ENCODE measurements at places on chromosomes 3 and 15.

DNA sequence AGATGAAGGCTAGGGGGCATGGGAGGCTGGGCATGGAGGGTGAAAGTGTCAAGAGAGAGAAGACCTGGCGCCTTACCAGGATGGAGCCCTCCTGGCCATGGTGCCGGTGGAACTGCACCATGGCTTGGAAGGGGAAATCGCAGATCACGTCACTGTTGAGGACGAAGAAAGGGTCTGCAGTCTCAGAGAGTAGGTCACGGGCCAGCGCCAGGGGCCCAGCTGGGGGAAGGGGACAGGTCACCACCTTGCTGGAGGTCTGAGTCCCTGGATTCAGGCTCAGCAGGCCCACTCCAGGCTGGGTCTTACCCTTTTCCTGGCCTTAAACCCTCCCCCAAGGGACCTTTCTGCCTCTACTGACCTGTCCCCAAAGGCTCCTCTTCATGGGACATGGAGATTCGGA lies 855 bp downstream of the GMPPB start:
- H3K4me1 ChIP-seq: peaks cover 20% of the 10 kb centered on the region
- no peak for DNase-seq
- peak overlapping the region; percentile 96 for H3K4me3 ChIP-seq
- H3K36me3 ChIP-seq: peaks cover 15% of the 10 kb centered on the region
- H3K27ac ChIP-seq: peak overlapping the region; percentile 98

GRCh38 chr3:4805662-4806061 lies 173.6 kb upstream of the BHLHE40 start:
- H3K36me3 ChIP-seq: no peaks in the 10 kb centered on the region
- H3K27ac ChIP-seq: no peak overlapping the region
- DNase-seq: no peak
- no peak overlapping the region for H3K4me3 ChIP-seq
- no peaks in the 10 kb centered on the region for H3K27me3 ChIP-seq

DNA sequence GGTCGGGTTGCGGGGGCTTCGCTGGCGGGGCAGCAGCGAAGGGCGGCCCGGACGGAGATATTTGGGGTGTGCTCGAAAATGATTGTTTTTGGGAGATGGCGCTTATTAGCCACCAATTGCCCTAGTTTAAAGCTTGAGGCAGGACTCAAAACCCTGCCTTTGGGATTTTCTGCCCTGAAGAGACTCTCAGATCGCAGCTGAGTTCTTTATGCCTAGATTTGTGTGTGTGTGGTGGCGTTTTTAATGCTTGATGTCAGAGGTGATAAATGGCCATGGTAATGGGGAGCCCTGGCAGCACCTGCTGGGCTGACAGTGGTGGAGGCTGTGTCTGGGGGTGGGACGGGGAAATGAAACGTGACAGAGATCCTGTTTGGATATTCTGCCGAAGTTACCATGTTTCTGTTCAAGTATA lies 604 bp downstream of the KCTD6 start:
- H3K36me3 ChIP-seq: no peaks in the 10 kb centered on the region
- peak overlapping the region; percentile 64 for H3K4me3 ChIP-seq
- peak overlapping the region; percentile 77 for H3K27ac ChIP-seq
- H3K27me3 ChIP-seq: no peaks in the 10 kb centered on the region

DNA sequence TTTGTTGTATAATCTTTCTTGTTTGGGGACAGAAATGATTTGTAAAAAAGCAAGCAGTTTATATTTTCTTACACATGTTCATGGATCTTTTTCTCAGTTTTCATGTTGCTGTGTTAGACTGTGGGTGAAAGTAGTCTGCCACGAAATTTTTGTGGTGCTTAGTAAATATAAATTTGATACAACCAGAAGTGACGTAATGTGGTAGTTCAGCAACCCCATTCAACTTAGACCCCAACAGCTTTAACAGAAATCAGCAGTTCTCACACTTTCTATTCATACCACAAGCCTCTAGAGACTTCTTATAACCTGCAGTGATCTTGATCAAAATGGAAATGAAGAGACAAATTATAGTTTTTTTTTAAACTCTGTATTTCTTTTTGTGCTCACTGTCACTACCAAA lies 120.2 kb upstream of the IGSF10 start:
- no peak overlapping the region for H3K27ac ChIP-seq
- DNase-seq: no peak
- no peaks in the 10 kb centered on the region for H3K27me3 ChIP-seq
- H3K4me1 ChIP-seq: no peaks in the 10 kb centered on the region
- H3K36me3 ChIP-seq: no peaks in the 10 kb centered on the region
- H3K4me3 ChIP-seq: no peak overlapping the region

GRCh38 chr3:133474817-133475216 lies 75.0 kb downstream of the BFSP2 start:
- H3K4me1 ChIP-seq: no peaks in the 10 kb centered on the region
- H3K36me3 ChIP-seq: no peaks in the 10 kb centered on the region
- H3K4me3 ChIP-seq: no peak overlapping the region
- no peak for DNase-seq
- H3K27ac ChIP-seq: no peak overlapping the region

GRCh38 chr15:87732976-87733375 lies 523.6 kb downstream of the NTRK3 start:
- no peak for DNase-seq
- no peaks in the 10 kb centered on the region for H3K4me1 ChIP-seq
- no peaks in the 10 kb centered on the region for H3K27me3 ChIP-seq
- H3K27ac ChIP-seq: no peak overlapping the region
- no peak overlapping the region for H3K4me3 ChIP-seq

- no peaks in the 10 kb centered on the region for H3K4me1 ChIP-seq
- H3K36me3 ChIP-seq: no peaks in the 10 kb centered on the region
- DNase-seq: no peak
These were observed 26.9 kb upstream of the ZMAT3 start for GRCh38 chr3:179098388-179099077.

- no peaks in the 10 kb centered on the region for H3K27me3 ChIP-seq
- peak; percentile 43 for DNase-seq
- no peak overlapping the region for H3K4me3 ChIP-seq
- peak overlapping the region; percentile 60 for H3K27ac ChIP-seq
- H3K4me1 ChIP-seq: peaks cover 2% of the 10 kb centered on the region
- H3K36me3 ChIP-seq: no peaks in the 10 kb centered on the region
These were observed 6.7 kb upstream of the P2RY1 start for GRCh38 chr3:152828075-152828840.

DNA sequence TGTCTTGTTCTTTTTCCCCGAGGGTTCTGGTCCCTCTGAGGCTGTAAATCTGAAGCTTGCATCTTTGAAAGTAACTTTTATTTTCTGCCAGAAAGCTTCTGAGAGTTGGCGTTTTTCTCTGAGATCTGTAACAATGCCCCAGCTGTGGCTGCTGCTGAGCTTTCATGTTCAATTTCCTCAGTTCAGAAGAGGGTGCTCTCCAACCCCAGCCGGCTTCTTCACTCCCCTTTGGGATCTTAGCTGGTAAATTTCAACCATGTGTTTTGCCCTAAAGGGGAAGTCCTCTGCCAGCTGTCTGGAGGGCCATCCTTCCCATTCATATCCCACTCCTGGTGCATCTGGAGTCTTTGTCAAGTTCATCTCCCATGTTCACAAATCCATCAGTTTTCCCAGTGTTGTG lies 18.3 kb upstream of the CFAP100 start:
- no peaks in the 10 kb centered on the region for H3K27me3 ChIP-seq
- no peak overlapping the region for H3K4me3 ChIP-seq
- no peak for DNase-seq

DNA sequence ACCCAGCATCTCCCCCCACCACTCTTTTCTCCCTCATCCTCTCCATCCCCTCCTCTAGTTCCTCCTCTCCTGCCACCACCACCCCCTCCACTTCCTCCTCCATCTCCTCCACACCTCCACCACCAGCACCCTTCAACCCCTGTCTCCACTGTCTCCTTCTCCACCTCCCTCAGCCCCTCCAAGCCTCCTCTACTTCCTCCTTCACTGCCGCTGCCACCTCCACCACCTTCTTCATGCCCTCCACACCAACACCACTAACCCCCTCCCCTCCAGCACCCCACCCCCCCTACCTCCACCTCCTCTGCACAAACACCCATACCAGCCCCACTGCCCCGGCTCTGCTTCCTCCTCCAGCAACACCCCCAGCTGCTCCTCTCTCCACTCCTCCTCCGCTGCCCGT lies 88.0 kb downstream of the HES1 start:
- no peak overlapping the region for H3K4me3 ChIP-seq
- no peaks in the 10 kb centered on the region for H3K4me1 ChIP-seq
- H3K27me3 ChIP-seq: no peaks in the 10 kb centered on the region
- no peak for DNase-seq

DNA sequence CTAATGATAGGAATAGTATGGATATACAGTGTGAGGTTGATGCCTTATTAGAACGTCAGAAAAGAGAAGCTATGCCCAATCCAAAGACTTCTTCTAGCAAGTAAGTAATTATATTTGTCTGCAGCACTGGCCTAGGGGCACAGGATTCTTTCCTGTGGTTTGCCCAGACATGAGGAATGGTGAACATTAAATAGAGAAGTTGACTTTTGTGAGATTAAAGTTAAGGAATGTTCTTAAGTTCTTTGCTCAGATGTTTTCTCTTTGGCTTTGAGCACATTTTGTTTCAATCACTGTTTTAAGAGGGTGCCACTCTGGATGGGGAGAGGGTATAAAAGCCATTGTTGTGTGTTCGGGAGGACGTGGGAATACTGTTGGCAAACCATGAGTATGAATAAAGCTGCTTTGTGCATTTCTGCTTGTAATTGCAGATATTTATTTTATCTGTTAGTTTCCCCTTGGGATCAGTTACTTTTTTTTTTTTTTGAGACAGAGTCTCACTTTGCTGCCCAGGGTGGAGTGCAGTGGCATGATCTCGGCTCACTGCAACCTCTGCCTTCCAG lies 8.3 kb downstream of the KIF23 start:
- no peak for DNase-seq
- H3K4me3 ChIP-seq: no peak overlapping the region
- no peaks in the 10 kb centered on the region for H3K27me3 ChIP-seq
- H3K36me3 ChIP-seq: no peaks in the 10 kb centered on the region
- H3K27ac ChIP-seq: no peak overlapping the region
- no peaks in the 10 kb centered on the region for H3K4me1 ChIP-seq

GRCh38 chr3:177833332-177833731 lies 636.0 kb upstream of the TBL1XR1 start:
- no peaks in the 10 kb centered on the region for H3K27me3 ChIP-seq
- H3K27ac ChIP-seq: no peak overlapping the region
- H3K4me1 ChIP-seq: no peaks in the 10 kb centered on the region
- no peaks in the 10 kb centered on the region for H3K36me3 ChIP-seq
- no peak for DNase-seq

- no peak overlapping the region for H3K4me3 ChIP-seq
- no peak for DNase-seq
- H3K27ac ChIP-seq: no peak overlapping the region
These were observed 21.9 kb downstream of the PRKCD start for GRCh38 chr3:53182764-53183355.

- no peaks in the 10 kb centered on the region for H3K4me1 ChIP-seq
- no peaks in the 10 kb centered on the region for H3K36me3 ChIP-seq
- DNase-seq: no peak
- H3K4me3 ChIP-seq: no peak overlapping the region
- H3K27me3 ChIP-seq: no peaks in the 10 kb centered on the region
These were observed 22.2 kb downstream of the EPHB1 start for GRCh38 chr3:134817297-134817696.

GRCh38 chr3:47469616-47470015 lies 6.1 kb downstream of the SCAP start:
- H3K27ac ChIP-seq: no peak overlapping the region
- H3K4me3 ChIP-seq: no peak overlapping the region
- H3K36me3 ChIP-seq: no peaks in the 10 kb centered on the region

- no peaks in the 10 kb centered on the region for H3K4me1 ChIP-seq
- no peak for DNase-seq
- no peak overlapping the region for H3K27ac ChIP-seq
These were observed 70.8 kb upstream of the PSMD6 start for GRCh38 chr3:64093825-64094712.

- no peak overlapping the region for H3K4me3 ChIP-seq
- H3K4me1 ChIP-seq: peaks cover 6% of the 10 kb centered on the region
- no peaks in the 10 kb centered on the region for H3K27me3 ChIP-seq
- no peak overlapping the region for H3K27ac ChIP-seq
- H3K36me3 ChIP-seq: no peaks in the 10 kb centered on the region
These were observed 321.9 kb upstream of the RASGRP1 start for GRCh38 chr15:38886315-38887163.

DNA sequence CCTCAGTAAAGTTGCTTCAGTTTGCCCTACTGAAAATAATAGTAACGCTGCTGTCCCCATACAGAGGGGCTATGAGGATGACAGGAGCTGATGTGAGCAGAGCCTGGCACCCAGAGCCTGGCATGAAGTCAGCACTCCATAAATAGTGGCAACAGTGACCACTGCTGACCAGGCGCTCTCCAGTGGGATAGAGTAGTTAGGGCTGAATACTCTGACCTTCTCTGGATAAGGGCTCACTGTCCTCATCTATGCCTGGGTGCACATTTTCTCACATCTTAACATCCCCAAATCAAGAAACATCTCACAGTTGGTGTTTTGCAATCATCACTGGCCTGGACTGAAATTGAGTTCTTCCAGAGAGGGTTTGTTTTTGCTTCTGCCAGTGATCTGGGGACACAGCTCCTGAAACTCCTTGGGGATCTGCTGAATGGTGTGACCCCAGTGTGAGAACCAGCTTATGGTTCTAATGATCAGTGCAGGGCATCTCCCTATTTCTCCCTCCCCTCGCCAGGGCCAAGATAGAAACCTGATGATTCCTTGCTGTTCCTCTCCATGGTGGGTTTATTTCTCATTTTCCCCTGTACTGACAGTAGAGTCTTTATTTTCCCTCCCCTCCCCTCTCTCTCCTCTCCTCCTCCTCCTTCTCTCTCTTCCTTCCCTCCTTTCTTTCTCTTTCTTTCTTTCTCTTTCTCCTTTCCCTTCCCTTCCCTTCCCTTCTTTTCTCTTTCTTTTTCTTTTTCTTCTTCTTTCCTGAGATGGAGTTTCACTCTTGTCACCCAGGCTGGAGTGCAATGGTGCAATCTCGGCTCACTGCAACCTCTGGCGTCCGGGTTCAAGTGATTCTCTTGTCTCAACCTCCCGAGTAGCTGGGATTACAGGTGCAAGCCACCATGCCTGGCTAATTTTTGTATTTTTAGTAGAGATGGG lies 3.5 kb upstream of the PCSK6 start:
- no peaks in the 10 kb centered on the region for H3K27me3 ChIP-seq
- H3K27ac ChIP-seq: no peak overlapping the region
- H3K4me1 ChIP-seq: no peaks in the 10 kb centered on the region
- H3K36me3 ChIP-seq: no peaks in the 10 kb centered on the region
- H3K4me3 ChIP-seq: no peak overlapping the region

- H3K27me3 ChIP-seq: no peaks in the 10 kb centered on the region
- no peaks in the 10 kb centered on the region for H3K36me3 ChIP-seq
- no peak overlapping the region for H3K4me3 ChIP-seq
- DNase-seq: no peak
These were observed 83.1 kb upstream of the PLCL2 start for GRCh38 chr3:16801698-16802097.

GRCh38 chr3:188049606-188050530 lies 104.1 kb upstream of the LPP start:
- no peak overlapping the region for H3K4me3 ChIP-seq
- no peak for DNase-seq
- H3K4me1 ChIP-seq: peaks cover 9% of the 10 kb centered on the region
- no peak overlapping the region for H3K27ac ChIP-seq
- H3K27me3 ChIP-seq: no peaks in the 10 kb centered on the region
- H3K36me3 ChIP-seq: no peaks in the 10 kb centered on the region

All from prostate gland (tissue), 2 donors.